Activated naive CD8-positive, alpha-beta T cell treated with anti-CD3 and anti-CD28 coated beads, Interleukin-2, amount 50 U/mL, for 16 hours (primary cell): ENCODE measurements at places on chromosomes 7 and 10.

DNA sequence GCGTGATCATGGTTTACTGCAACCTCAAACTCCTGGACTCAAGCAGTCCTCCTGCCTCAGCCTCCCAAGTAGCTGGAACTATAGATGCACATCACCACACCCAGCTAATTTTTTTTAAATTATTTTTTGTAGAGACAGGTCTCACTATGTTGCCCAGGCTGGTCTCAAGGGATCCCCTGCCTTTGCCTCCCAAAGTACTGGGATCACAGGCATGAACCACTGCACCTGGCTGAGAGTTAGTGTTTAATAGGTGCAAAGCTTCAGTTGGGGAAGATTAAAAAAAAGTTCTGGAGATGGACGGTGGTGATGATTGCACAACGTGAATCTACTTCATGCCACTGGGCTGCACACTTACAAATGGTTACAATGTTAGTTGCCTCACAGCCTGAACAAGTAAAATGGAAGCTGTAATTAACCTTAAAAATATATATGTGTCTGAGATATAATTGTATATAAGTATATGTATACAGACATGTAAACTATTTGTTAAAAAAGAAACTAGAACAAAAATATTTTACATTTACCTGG, 106.4 kb upstream of the ZNF438 start:
- DNase-seq: no peak

GRCh38 chr10:69434169-69434568, 17.1 kb upstream of the TSPAN15 start:
- no peak for DNase-seq

- no peak for DNase-seq
Measured at GRCh38 chr7:91180746-91181145, 83.5 kb upstream of the FZD1 start.

GRCh38 chr7:2106924-2107323, 125.8 kb downstream of the MAD1L1 start:
- DNase-seq: no peak

GRCh38 chr7:121595758-121596696, 199.9 kb upstream of the FAM3C start:
- DNase-seq: no peak

GRCh38 chr10:24806262-24806661, 82.6 kb upstream of the ARHGAP21 start:
- no peak for DNase-seq

GRCh38 chr7:28960071-28960840, 2.1 kb upstream of the TRIL start:
- no peak for DNase-seq

GRCh38 chr10:98456686-98457482, 10.1 kb upstream of the HPS1 start:
- DNase-seq: no peak

- no peak for DNase-seq
Measured at GRCh38 chr10:33336582-33337325, 2.3 kb upstream of the NRP1 start.

DNA sequence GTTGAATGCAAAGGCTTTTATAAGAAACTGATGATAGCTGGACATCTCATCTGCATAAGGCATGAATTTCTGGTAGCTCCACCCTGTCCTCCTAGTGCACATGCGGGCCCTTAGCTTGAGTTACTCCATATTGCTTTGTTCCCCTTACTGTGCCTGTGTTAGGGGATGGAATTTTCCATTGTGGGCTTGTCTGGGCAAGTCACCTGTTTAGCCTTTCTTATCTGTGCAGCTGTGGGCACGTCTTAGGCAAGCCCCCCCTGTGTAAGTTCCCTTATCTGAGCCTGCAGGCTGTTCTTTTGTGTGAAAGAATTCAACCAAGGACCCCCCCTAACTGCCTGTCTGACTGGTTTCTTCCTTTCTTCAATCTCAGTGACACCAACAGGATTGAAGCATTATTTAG, 14.5 kb upstream of the CROT start:
- no peak for DNase-seq

DNA sequence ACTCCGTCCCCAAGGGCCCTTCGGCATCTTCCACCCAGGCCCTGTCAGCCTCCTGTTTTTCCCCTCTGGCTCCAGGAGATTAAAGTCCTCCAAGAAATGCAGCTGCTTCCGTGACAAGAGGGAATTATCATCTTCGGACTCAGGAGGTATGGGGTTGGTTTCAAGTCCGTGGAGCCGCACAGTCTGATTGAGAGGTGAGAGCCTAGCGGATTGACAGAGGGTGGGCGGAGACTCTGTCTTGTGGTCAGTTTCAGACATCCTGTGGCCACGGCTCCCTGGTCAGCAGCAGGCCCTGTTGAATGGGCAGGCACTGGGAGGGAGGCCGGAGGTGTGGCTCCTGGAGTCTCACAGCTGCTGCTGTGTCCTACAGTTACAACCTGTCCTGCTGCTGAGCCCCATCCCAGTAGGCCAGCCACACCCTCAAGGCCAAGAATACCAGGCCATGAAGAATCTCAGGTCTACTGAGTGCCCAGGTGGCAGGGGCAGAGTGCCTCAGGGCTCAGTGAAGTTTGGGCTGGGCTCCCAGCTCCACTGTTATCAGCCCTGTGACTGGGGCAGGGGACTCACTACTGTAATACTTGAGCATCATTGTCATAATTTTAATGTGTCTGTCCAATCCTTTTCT, 49.3 kb upstream of the ZNF716 start:
- no peak for DNase-seq

DNA sequence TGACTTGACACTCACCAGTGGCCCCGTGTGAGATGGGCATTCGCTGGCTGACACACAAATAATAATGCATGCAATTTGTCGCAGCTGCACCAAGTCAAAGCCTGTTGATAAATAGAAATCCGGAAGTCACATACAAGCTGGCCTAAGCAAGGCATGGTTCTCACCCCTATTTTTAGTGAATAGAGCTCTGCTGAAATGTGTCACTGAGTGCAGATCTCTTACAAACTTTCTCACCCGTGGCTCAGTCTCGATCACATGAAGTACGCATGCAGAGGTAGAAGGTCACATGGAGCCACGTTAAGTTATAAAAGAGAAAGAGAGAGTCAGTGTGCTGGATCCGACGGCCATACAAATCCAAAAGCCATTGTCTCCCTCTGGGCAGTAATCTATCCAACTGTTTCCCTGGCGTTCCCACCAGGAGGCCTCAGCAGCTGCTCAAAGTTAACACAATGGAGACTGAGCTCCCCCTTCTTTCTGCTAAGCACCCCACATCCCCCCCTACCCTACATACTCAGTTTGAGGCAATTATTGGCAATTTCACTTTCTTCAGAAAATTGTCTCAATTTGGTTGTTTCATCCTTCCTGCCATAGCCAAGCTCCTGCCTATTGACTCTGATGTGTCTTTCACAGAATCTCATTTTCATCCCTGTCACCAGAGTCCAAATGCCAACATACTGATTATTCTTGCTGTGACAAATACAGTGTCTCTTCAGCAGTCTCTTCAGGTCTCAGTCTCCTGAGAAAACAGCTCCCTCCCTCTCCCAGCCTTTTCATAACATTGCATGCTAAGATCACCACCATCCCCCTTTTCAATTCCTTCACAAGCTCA, 473.3 kb upstream of the NRP1 start:
- no peak for DNase-seq
